ENCODE measurements at places on chromosomes 3 and 15.
A peak's percentile ranks its signal among the peaks of the same experiment; 100 is the strongest.

- DNase-seq, result no peak
These were observed 113.5 kb downstream of the VGLL4 start for GRCh38 chr3:11530153-11530721.

DNA sequence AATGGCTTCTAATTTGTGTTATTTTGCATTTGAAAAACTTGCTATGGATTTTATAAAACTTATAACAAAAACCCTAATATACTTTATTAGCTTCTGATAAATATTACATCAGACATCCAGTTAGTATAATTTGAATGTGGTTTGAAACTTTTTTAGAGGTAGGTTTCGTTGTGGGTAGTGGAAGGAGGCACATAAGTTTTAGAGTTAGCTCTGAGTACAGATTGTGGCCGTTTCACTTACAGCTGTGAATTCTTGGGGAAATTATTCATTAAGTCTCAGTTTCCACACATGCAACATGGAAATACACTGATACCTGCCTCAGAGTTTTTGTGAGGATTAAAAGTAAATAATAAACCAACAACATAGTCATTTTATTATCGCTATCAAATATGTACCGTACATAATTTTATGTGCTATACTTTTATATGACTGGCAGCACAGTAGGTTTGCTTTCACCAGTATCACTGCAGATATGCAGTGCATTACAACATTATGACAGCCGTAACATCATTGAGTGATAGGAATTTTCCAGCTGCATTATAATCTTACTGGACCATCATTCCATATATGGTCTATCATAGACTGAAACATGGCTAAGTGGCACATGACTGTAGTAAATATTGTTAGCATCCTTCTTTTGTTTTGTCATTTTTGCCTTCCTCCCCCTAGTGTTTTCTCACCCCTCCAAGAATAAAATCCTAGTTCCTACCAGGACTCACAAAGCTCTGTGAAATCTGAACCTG is 175.6 kb downstream of the AKAP13 start:
- DNase-seq, result no peak

DNA sequence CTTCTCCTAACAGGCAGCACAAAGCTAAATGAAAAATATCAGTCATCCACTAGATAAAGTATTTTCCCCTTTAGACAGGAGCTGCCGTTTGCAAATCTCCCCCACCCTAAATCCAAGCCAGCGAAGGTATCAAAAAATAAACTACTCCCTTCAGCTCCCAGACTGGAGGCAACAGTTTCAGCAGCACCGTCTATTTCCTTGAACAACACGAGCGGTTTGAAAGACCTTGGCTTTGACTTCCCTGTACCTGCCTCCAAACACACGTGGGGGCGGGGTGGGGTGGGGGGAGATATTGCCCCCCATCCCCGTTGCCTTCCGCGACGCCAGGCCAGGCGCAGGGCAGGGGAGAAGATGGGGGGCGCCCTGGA is 832 bp upstream of the CACNA1D start:
- no peak for DNase-seq

DNA sequence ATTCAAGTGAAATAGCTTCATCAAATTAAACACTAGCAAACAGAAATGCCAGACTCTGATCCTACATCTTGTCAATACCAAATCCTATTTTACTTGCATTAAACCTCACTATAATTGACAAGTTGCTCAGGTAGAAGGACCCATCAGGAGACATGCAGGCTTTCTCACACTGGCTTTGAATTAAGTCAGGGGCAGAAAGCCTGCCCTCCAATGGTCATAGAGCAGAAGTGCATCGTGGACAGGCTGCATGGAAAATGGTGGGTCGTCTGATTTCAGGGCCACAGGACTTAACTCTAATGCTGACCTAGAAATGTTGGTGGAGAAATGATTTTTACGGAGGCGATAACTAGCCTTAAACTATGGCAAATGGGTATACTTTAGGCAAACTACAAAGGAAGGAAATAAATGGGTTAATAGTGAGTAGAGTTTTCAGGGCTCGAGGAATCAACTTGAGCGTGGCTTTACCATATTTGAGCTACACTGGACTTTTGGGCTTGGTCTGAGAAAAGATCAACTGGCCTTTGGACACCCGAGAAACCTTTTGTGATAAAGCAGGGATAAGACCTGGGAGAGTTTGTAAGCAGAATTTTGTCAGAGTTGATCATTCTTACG is 283.9 kb downstream of the GRM7 start:
- no peak for DNase-seq

DNA sequence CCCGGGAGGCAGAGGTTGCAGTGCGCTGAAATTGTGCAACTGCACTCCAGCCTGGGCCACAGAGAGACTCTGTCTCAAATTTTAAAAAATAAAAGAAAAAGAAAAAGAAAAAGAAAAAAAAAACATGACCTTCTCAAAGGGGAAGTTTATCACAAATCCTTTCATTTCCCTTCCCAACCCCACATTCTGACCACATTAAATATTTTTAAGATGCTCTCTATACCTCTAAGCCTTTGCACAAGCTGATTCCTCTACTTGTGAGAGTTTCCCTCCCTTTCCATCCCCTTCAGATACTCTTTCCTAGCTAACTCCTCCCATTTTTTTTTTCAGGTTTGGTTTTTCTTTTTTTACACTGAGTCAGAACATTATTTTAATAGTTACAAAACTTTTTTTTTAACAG is 4.0 kb downstream of the HIGD1A start:
- no peak for DNase-seq

DNA sequence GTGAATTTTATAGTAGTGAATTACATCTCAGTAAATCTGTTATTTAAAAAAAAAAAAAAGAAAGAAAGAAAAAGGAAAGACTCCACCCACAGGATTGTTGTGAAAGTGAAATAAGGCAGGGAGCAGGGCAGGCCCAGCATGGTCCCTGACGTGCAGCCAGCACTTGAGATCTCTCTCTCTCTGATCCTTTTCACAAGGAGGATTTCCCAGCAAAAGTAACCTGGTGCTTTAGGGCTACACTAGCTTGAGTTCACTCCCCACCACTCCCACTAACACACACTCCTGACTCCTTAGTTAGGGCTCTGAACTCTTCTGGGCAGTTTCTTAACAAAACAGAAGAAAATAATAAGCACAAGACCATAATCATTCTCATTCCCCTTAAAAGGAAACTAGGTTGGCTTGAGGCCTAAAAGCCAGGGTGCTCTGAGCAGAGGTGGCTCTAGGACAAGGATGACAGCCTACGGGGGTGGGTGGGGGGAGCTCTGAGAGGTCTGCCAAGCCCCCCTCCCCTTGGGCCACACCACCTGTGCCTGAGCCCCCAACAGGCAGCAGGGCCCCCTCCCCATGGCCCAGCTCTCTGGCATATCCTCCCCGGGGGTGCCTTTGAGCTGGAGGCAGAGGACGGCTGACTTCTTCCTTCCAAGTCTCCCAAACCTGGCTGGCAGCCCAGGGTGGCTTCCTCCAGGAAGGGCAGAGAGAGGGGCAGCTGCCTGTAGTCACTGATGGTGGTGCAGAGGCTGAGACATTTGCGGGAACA is 856 bp downstream of the TMEM40 start:
- peak; percentile 39 for DNase-seq

- DNase-seq, result no peak
These were observed 802 bp upstream of the NECTIN3 start for GRCh38 chr3:111070772-111071256.

- DNase-seq, result no peak
These were observed 18.7 kb upstream of the APH1B start for GRCh38 chr15:63258658-63259057.

DNA sequence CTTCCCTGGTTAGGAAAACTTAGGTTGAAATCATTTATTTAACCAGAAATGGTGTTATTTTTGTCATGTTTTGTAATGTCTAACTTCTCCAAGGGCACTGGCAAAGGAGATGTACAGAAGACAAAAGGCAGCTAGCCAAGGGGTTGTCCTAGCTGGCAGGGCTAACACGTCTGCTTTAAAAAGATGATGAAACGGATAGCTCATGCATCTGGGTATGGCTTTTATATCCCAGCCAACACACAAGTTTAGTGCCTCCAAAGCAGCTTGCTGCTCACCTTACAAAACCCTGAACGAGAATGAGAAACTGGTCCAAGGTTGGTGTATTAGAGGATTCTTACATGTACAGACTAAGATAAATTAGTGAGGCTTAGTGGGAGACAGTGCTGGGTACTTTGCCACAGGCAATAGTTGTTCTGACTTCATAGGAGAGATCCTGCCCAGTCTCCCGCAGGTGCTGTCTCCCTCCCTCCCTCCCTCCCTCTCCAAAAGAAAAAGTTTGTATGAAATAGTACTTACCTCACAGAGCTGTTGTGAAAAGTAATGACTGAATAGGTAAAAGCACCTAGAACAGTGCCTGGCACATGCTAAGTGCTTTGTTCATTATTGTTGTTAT is 47.8 kb downstream of the KCNMB2 start:
- peak; percentile 33 for DNase-seq

Measured in T47D (cell line).